Esophagus muscularis mucosa (tissue), 4 donors: ENCODE measurements at places on chromosomes 6 and 20.

DNA sequence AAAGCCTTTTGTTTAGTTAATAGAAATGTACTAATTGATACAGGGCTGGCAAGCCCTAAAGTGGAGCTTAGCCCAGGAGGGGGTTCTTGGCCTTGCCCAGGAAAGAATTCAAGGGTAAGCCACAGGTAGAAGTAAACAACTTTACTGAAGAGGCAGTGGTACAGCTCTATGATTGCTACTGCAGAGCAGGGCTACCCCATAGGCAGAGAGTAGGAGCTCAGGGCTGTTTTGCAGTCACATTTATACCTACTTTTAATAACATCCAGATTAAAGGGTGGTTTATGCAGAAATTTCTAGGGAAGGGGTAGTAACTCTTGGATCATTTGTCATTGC, 680.4 kb upstream of the GJE1 start:
- H3K27me3 ChIP-seq = no peaks in the 10 kb centered on the region
- H3K4me1 ChIP-seq = no peaks in the 10 kb centered on the region
- DNase-seq = no peak

GRCh38 chr20:651713-652614, 1.0 kb downstream of the SRXN1 start:
- peaks cover 38% of the 10 kb centered on the region for H3K4me1 ChIP-seq
- H3K36me3 ChIP-seq = peaks cover 41% of the 10 kb centered on the region
- no peak for DNase-seq
- no peaks in the 10 kb centered on the region for H3K27me3 ChIP-seq

- DNase-seq = no peak
- H3K4me3 ChIP-seq = peak overlapping the region; percentile 89
- peak overlapping the region; percentile 97 for H3K27ac ChIP-seq
- H3K4me1 ChIP-seq = peaks cover 37% of the 10 kb centered on the region
- no peaks in the 10 kb centered on the region for H3K27me3 ChIP-seq
- H3K36me3 ChIP-seq = no peaks in the 10 kb centered on the region
Measured at GRCh38 chr6:17988422-17988944, 1.0 kb upstream of the KIF13A start.

DNA sequence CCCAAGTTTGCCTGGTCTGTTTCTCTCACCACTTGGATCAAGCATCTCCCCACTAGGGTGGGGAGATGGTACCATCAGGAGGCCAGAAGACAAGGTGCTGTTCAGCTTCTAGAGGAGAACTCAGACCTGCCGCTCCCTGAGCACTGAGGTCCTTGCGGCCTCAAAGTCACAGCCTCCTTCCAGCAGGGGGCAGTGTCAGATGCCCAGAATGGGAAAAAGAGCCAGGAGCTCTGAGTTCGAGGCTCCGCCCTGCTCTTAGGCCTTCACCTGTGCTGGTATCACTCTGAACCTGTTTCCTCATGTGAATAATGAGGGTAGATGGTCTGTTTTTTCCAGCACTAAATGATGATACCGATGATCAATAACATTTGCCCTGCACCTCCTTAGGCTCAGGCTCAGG, 68.7 kb downstream of the TOX2 start:
- no peak for DNase-seq
- no peaks in the 10 kb centered on the region for H3K36me3 ChIP-seq
- no peaks in the 10 kb centered on the region for H3K27me3 ChIP-seq

DNA sequence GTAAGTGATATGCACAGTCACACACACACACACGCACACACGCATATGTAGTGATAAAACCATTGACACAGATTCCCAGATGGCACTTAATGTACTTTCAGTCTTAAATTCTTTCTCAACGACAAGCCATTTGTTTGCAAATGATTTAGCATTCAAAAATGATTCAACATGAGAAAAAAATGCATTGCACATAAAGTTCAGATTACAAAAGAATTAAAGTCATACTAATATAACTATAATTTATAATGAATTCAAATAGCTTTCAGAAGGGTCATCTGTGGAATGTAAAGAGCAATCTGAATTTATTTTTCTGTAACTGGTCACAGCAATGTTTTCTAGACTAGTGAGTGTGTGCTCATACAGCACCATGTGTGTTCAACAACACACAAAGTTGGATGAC, 521.6 kb upstream of the ZNF337 start:
- no peak overlapping the region for H3K27ac ChIP-seq
- H3K27me3 ChIP-seq = no peaks in the 10 kb centered on the region
- no peaks in the 10 kb centered on the region for H3K36me3 ChIP-seq
- DNase-seq = no peak
- H3K4me1 ChIP-seq = no peaks in the 10 kb centered on the region

GRCh38 chr6:154257067-154257466, 99.5 kb downstream of the IPCEF1 start:
- H3K4me3 ChIP-seq = no peak overlapping the region
- no peak for DNase-seq
- H3K27me3 ChIP-seq = no peaks in the 10 kb centered on the region
- no peaks in the 10 kb centered on the region for H3K36me3 ChIP-seq
- H3K27ac ChIP-seq = no peak overlapping the region

GRCh38 chr6:88870717-88871330, 92.6 kb downstream of the RNGTT start:
- no peak for DNase-seq
- H3K4me3 ChIP-seq = no peak overlapping the region
- no peaks in the 10 kb centered on the region for H3K27me3 ChIP-seq
- no peaks in the 10 kb centered on the region for H3K36me3 ChIP-seq

DNA sequence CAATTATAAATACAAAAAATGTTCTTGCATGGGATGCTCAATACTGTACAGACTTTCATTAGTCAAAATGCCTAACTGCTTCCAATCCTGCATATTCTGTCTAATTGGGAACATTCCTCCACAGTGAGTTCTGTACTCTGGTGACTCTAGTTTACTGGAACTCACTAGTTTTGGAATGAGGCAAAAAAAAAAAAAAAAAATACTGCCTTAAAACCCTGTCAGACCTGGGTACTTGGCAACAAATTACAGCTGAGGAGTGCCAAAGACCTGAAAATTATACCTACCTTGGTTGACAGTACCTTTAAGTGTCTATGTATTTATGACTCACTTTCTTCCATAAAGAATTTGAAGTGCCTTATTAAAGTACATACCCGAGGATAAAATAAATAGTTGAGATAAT, 276.7 kb downstream of the FARS2 start:
- H3K27me3 ChIP-seq = no peaks in the 10 kb centered on the region
- H3K27ac ChIP-seq = no peak overlapping the region
- no peaks in the 10 kb centered on the region for H3K4me1 ChIP-seq
- no peaks in the 10 kb centered on the region for H3K36me3 ChIP-seq
- DNase-seq = no peak
- H3K4me3 ChIP-seq = no peak overlapping the region

- H3K27ac ChIP-seq = no peak overlapping the region
- no peaks in the 10 kb centered on the region for H3K27me3 ChIP-seq
- H3K4me3 ChIP-seq = no peak overlapping the region
- H3K4me1 ChIP-seq = no peaks in the 10 kb centered on the region
Measured at GRCh38 chr6:134921721-134922261, 28.1 kb downstream of the ALDH8A1 start.

- H3K27ac ChIP-seq = no peak overlapping the region
Measured at GRCh38 chr6:71982389-71982788, 96.0 kb downstream of the RIMS1 start.

DNA sequence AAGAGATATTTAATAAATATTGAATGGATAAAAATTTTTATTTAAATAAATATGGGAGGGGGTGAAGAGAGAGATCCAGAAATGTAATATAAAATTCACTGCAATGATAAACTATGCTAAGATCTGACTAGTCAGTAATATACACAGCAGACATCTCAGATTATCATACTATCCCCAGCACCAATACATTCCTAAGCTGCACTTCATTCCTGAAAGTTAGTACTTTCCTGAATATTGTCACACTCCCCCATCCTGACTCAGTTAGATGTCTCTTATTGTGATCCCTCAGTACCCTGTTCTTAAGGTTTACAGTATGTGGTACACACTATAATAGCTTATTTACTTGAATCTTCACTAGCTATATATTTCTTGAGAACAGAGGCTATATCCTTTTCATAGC, 88.3 kb upstream of the KCNQ5 start:
- no peak for DNase-seq
- no peaks in the 10 kb centered on the region for H3K4me1 ChIP-seq
- no peak overlapping the region for H3K27ac ChIP-seq
- H3K4me3 ChIP-seq = no peak overlapping the region
- H3K36me3 ChIP-seq = no peaks in the 10 kb centered on the region
- no peaks in the 10 kb centered on the region for H3K27me3 ChIP-seq

DNA sequence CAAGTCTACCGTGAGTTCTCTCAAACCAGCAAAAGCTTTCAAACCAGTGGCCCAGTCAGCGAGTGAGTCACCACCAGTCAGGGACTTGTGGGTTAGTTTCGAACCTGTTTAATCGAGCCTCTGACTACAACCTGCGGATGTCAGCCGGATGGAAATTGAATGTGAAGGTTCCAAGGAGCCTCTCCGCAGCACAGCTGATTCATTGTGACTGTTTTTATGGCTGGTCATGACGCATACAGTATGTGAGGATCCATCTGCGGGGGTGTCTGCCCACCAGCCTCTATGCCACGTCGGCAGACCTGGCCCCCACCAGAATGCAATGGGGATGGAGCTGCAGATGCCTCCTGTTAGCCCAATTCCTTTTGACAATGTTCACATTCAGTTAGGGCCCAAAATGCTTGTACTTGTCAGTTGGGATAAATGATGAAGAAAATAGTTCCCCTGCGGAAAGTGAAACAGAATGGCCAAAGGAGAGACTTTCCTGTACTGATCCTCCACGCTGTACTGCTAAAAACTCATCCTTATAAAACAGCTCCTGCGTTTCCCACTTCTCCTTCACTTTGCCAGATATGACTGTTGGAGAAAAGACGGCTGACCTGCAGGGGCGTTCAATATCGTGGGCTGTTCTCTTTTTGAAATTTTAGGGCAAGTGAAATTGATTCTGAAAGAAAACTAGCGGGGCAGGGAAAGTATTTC, 206.6 kb downstream of the TFAP2B start:
- no peaks in the 10 kb centered on the region for H3K36me3 ChIP-seq
- H3K27ac ChIP-seq = no peak overlapping the region
- H3K27me3 ChIP-seq = no peaks in the 10 kb centered on the region
- H3K4me1 ChIP-seq = no peaks in the 10 kb centered on the region
- no peak overlapping the region for H3K4me3 ChIP-seq

GRCh38 chr20:41171736-41172295, 34.5 kb downstream of the PLCG1 start:
- peaks cover 58% of the 10 kb centered on the region for H3K4me1 ChIP-seq
- H3K27me3 ChIP-seq = no peaks in the 10 kb centered on the region
- no peak overlapping the region for H3K4me3 ChIP-seq

- peaks cover 24% of the 10 kb centered on the region for H3K4me1 ChIP-seq
- no peaks in the 10 kb centered on the region for H3K36me3 ChIP-seq
- no peak for DNase-seq
- peak overlapping the region; percentile 52 for H3K27ac ChIP-seq
- H3K4me3 ChIP-seq = no peak overlapping the region
Measured at GRCh38 chr6:167683028-167683862, 143.5 kb upstream of the AFDN start.

GRCh38 chr6:146950351-146950835, 253.8 kb upstream of the STXBP5 start:
- no peak for DNase-seq
- no peaks in the 10 kb centered on the region for H3K27me3 ChIP-seq
- no peaks in the 10 kb centered on the region for H3K36me3 ChIP-seq
- H3K4me1 ChIP-seq = no peaks in the 10 kb centered on the region
- H3K4me3 ChIP-seq = no peak overlapping the region

DNA sequence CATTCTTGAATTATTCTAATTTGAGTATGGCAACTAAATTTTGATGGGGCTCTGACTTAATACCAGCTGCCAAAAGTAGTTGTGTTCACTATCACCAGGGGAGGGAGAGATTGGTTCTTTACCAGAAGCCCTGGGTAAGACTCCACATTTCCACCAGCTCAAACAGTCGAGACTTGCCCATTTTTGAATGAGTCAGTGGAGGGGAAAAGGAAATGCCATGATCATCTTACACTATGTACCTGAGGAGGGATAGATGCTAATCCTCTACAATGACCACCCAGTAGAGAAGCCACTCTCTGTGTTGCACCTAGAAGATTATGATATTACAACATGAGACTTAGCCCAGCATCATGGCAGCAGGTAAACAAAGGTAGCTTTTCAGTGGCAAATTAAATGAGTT, 77.0 kb upstream of the SGK1 start:
- H3K36me3 ChIP-seq = no peaks in the 10 kb centered on the region
- no peak overlapping the region for H3K4me3 ChIP-seq
- no peak overlapping the region for H3K27ac ChIP-seq
- no peak for DNase-seq
- no peaks in the 10 kb centered on the region for H3K4me1 ChIP-seq
